ENCODE measurements at places on chromosomes 3 and 15. TPM values are rescaled to one million over a fixed set of nuclear protein-coding genes. Genes with fewer than 3 reads are reported as not detected.
A peak's percentile ranks its signal among the peaks of the same experiment; 100 is the strongest.

DNA sequence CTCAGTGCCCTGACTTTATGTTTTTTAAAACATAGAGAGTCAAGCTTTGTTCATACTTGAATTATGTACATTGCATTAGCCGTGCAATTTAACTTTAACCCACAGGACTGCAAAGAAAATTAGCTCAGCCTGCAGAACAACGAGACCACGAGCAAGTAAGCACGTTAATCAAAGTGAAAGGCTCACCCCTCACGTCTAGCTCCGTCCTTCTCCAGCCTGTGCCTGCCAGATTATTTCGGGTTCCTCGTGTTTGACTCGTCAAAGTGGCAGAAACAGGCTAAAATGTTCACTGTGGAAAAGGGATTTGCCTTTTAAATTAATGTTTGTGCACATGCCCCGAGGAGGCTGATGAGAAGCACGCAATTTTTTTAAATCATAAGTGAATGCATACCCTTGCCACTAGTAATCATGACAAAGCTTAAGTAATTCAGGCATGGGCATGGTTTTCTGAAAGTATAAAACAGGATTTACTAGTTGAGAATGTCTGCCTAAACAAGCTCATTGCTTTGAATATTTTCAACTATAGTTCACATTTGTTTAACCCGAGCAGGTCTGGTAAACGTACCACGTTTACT is 15.3 kb downstream of the ZBTB38 start:
- DNase-seq, result no peak

GRCh38 chr3:29176501-29176900 is 104.4 kb upstream of the RBMS3 start:
- DNase-seq, result no peak

DNA sequence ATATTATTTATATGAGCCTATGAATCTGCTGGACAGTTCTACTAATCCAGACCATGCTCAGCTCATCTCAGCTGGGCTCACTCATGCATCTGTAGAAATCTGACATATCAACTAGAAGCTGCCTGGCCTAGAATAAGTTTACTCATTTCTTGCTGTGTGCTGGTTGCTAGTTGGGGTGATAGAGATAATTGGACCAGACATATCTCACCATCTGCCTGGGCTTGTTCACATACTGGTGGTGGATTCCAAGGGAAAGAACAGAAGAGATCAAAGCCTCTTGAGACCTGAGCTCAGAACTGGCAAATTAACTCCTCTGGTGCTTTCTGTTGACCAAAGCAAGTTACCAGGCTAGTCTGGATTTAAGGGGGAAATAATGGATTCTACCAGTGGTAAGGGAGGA is 109.1 kb downstream of the NSUN3 start:
- DNase-seq, result no peak

DNA sequence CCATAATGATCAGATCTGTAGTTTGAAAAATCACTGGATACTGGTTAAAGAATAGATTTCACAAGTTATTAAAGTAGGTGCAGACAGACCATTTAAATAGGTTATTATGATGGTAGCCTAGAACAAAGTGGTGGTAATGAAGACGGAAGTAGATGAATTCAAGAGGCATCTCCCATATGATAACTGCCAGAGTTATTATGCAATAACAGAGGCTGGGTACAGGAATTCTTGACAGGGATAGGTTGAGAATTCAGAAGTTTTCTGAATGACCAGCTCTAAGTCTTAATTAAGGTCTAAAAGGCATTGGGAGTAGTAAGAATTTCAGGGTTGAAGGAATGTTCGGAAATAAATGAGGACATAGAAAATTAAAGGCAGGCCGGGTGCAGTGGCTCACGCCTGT is 108.9 kb downstream of the PEAK1 start:
- no peak for DNase-seq

DNA sequence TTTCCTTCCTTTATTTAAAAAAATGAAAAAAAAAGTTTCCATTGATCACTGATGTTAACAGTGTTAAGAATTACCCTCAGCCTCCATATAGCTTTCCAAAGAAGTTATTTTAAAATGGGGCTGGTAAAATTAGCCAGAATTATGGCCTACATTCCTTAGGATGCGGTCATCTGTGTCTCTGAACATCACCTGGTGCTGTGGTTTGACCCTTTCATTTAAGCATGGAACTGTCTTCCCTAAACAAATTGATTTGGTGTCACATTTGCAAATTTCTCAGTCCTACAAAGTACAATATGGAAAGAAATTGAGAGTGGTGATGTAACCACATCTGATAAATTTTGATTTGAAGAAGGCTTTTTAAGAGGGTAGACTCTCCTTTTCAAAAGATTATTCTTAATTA is 40.3 kb upstream of the ZPLD1 start:
- DNase-seq, result no peak

- peak; percentile 86 for DNase-seq
These were observed 23.0 kb downstream of the CMTM7 start for GRCh38 chr3:32414522-32415202.

LDHAL6B gene
- not detected for polyA plus RNA-seq

HGD gene
- polyA plus RNA-seq, result not detected

NANOGP8 gene
- not detected for polyA plus RNA-seq

SLC12A6 gene
- 14.7 TPM for polyA plus RNA-seq

IL17RE gene
- polyA plus RNA-seq, result 0.32 TPM

ASTE1 gene
- 26.9 TPM for polyA plus RNA-seq
